Common myeloid progenitor, CD34-positive (primary cell): ENCODE measurements at places on chromosomes 12 and 14.

DNA sequence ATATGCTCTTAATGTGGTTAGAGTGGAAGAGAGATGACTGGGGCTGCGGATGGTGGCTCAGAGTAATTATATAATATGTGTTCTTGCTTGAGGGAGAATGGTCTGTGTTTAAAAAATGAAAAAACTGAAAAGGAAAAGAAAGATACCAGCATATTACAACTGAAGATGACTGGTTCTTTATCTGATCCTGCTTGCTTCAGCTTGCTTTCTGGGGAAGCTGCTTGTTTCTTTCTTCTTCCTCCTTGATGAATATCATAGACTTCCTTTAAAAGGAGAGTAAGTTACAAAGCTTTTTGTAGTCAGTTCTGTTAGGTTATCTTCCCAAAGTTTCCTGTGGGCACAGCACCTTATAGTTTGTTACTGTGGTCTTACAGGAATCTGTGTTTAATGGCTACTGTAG, 210.9 kb downstream of the ERC1 start:
- no peaks in the 10 kb centered on the region for H3K27me3 ChIP-seq
- H3K27ac ChIP-seq = peak overlapping the region; percentile 45
- H3K4me3 ChIP-seq = no peak overlapping the region
- H3K36me3 ChIP-seq = peaks cover 23% of the 10 kb centered on the region
- DNase-seq = no peak

GRCh38 chr12:92601680-92602079, 101.1 kb upstream of the PLEKHG7 start:
- no peak overlapping the region for H3K4me3 ChIP-seq
- no peak overlapping the region for H3K27ac ChIP-seq
- DNase-seq = no peak
- H3K27me3 ChIP-seq = no peaks in the 10 kb centered on the region

DNA sequence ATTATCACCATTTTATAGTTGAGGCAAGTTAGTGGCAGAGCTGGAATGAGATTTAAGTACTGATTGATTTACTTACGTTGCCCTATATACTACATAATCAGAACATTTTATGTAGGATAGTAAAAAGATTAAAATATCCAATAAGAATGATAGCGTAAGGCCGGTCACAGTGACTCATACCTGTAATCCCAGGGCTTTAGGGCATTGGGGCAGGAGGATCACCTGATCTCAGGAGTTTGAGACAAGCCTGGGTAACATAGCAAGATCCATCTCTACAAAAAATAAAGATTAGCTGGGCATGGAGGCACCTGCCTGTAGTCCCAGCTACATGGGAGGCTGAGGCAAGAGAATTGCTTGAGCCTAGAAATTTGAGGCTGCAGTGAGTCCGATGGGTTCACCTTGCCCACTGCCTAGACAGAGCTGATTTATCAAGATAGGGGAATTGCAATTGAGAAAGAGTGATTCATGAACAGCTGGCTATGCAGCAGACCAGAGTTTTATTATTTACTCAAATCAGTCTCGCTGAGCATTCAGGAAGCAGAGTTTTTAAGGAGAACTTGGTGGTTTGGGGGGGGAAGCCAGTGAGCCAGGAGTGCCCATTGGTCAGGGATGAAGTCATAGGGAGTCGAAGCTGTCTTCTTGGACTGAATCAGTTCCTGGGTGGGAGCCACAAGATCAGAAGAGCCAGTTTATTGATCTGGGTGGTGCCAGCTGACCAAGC, 24.7 kb upstream of the SGPP1 start:
- no peak overlapping the region for H3K4me3 ChIP-seq
- no peak overlapping the region for H3K27ac ChIP-seq
- peaks cover 4% of the 10 kb centered on the region for H3K4me1 ChIP-seq
- no peaks in the 10 kb centered on the region for H3K27me3 ChIP-seq

- no peak for DNase-seq
- no peak overlapping the region for H3K27ac ChIP-seq
- no peaks in the 10 kb centered on the region for H3K27me3 ChIP-seq
- no peak overlapping the region for H3K4me3 ChIP-seq
- H3K36me3 ChIP-seq = no peaks in the 10 kb centered on the region
These were observed 177.1 kb downstream of the BCL11B start for GRCh38 chr14:99094901-99095300.

DNA sequence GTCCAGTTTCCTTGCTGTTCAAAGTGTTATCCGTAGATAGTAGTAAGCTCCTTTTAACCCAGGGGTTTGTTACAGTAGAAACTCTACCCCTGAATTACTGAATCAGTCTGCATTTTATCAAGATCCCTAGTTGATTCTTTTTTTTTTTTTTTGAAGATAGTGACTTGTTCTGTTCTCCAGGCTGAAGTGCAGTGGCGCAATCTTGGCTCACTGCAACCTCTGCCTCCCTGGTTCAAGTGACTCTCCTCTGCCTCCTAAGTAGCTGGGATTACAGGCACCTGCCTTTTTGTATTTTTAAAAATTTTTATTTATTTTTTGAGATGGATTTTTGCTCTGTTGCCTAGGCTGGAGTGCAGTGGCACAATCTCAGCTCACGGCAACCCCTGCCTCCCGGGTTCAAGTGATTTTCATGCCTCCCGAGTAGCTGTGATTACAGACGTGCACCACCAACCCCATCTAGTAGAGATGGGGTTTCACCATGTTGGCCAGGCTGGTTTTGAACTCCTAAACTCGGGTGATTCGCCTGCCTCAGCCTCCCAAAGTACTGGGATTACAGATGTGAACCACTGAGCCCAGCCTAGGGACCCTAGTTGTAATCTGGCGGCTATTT, 10.5 kb downstream of the LARP4 start:
- H3K36me3 ChIP-seq = peaks cover 2% of the 10 kb centered on the region
- DNase-seq = no peak
- no peak overlapping the region for H3K4me3 ChIP-seq
- H3K27ac ChIP-seq = no peak overlapping the region
- no peaks in the 10 kb centered on the region for H3K27me3 ChIP-seq

DNA sequence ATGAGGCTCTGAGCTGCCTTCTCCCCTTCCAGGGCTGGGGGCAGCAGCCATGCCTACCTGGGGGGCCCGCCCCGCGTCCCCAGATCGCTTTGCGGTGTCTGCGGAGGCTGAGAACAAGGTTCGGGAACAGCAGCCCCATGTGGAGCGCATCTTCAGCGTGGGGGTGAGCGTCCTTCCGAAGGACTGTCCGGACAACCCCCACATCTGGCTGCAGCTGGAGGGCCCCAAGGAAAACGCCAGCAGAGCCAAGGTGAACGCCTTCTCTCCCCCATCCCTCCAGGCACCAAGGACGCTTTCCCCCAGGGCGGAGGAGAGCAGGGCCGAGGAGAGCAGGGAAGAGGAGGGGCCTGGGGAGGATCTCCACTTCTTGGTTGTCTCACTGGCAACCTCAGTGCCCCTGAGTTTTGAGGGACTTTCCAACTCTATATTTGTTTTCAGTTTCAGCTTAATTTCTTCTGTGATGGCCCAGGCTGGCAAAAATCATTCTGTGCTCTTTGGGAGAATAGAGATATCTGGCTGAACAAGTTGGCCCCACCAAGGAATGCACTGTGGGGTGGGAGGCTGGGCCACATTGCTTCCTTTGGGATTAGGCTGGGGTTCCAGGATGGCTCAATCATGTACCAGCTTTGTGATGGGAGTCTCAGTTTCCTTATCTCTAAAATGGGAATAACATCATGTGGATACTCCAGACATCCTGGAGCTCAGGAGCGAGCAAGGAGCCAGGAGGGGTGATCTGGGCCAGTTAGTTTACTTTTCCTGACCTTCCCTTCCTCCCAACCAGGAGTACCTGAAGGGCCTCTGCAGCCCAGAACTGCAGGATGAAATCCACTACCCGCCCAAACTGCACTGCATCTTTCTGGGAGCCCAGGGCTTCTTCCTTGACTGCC, 1.2 kb downstream of the KHNYN start:
- H3K27ac ChIP-seq = peak overlapping the region; percentile 98
- peaks cover 68% of the 10 kb centered on the region for H3K4me1 ChIP-seq
- H3K27me3 ChIP-seq = no peaks in the 10 kb centered on the region
- DNase-seq = no peak
- peak overlapping the region; percentile 57 for H3K4me3 ChIP-seq
